Smooth muscle cell of bladder (primary cell): ENCODE measurements at places on chromosomes 2 and 18. TPM values are rescaled to one million over a fixed set of nuclear protein-coding genes. Genes with fewer than 3 reads are reported as not detected.

Gene CMPK2
- total RNA-seq, result 0.37 and 0.43 TPM in 2 replicates

Gene FAM237A
- not detected in 2 replicates for total RNA-seq

Gene TUBA4A
- total RNA-seq, result 7.0 and 12.0 TPM in 2 replicates

Gene PLB1
- total RNA-seq, result 1.00 and 1.4 TPM in 2 replicates

Gene GREB1
- total RNA-seq, result 1.3 and 2.1 TPM in 2 replicates
